ENCODE measurements at places on chromosomes 16 and 17. TPM values are rescaled to one million over a fixed set of nuclear protein-coding genes. Genes with fewer than 3 reads are reported as not detected.

DNA sequence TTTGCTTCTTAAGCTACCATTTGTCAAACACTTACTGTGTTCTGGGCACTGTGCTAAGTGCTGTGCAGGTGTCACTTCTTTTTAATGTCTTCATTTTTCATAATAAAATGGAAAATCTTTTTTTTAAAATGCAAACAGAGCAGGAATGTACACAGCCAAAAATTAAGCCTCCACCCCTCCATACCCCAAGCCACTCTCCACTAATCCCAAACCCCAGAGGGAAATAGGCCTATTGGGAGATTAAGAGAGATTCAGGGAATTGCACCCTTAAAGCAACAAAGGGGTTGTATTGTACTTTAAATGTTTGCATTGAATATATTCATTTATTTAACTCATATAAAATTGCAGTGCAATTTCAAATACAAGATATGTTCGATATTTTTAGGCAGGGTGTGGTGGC is 28.6 kb upstream of the GAN start:
- no peak for DNase-seq

DNA sequence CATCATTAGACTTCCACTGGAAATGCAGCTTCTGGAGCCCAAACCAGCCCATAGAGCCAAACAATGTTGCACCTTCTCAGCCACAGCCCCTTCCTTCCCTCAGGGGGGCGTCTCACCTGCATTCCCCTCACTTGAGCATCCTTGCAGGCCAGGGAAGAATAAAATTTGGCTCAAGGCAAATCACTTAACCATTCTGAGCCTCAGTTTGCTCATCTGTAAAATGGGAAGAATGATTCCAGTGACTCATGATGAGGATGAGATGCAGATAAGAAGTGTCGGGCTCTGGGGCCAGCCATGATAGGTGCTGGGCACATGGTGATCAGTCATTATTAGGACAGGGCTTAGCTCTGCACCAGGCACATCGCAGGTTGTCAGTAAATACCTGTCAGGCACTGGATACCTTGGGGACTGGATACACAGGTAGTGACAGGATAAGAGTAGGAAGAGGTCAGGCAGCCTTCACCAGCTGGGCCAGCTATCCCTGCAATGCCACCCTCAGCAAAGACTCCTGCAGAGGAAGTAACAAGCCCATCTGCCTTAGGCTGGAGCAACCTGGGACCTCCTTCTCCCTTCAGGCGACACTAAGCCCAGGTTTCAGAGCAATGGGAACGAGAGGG is 208.0 kb upstream of the TNRC6C start:
- DNase-seq, result no peak

GRCh38 chr17:14622615-14623101 is 321.8 kb downstream of the HS3ST3B1 start:
- DNase-seq, result no peak

DNA sequence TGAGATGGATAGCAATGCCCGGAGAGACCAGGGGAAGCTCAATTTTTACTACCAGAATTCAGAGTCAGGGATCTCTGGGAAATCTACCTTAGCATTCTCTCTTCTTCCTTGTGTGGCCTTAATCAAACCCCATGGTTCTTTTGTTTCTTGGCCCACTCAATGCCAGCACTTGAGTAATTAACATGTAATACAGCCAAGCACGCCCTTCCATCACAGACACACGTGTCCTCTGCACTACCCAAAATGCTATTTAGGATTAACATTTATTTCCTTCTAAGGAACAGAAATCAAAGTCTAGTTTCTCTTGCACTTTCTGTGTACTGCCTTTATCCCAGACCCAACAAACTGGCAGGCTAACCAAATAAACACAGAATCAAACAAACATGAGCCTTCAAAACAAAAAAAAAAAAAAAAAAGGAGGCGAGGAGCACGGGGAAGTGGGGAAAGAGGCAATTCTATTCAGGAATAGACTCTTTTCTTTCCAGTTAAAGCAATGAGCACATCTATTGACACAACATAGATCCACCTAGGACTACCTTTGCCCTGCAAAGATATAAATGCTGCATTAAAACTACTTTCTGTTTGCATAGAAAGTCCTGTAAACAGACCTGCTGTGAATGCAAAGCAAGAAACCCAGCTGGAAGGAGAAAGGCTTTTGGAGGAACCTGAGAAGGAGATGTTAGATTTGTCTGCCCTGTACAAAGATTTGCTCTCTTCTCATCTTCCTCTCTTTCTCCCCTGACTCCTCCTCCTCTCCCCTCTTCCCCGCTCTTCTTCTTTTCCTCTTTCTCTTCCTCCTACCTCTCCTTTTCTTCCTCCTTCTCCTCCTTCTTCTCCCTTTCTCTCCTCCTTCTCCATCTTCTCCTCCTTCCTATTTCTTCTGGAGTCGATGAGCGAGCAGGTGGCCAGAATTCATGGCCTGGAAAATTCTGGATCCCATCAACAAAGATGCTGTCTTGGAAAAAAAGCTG is 294.4 kb downstream of the NPIPA8 start:
- no peak for DNase-seq

DNA sequence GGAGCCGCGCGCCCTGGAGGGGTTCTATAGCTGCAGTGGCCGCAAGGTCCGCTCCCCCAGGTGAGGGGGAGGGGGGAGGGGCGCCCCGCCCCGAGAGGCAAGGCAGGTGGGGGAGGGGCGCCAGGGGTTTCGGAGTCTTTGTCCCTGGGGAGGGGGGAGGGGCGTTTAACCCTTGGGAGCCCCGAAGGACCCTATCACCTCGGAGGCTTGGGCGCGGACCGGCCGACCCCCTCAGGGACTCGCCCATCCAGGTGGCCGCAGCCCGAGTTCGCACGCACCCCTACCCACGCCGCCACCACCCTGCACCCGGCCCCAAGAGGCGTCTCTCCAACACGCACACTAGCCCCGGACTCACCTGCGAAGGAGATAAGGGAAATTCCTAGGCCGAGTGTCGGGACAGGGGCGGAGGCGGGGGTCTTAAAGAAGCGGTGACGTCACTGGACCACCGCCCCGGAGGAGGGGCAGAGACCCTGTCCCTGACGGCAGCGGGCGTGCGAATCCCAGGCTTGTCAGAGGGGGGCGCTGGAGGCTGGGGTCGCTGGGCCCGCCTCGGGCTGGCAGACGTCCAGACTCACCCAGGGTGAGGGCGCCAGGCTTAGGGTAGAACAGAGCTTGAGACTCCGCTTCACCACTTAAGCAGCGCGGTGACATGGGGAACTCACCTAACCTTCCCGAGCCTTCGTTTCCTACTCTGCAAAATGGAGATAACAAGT is at the start of gene CLDN6:
Gene CLDN6, minus strand, starts transcription at position 390 of the 713 bp plus-strand sequence. CDS start 2,162 bp downstream, outside the sequence.
- DNase-seq, result no peak

DNA sequence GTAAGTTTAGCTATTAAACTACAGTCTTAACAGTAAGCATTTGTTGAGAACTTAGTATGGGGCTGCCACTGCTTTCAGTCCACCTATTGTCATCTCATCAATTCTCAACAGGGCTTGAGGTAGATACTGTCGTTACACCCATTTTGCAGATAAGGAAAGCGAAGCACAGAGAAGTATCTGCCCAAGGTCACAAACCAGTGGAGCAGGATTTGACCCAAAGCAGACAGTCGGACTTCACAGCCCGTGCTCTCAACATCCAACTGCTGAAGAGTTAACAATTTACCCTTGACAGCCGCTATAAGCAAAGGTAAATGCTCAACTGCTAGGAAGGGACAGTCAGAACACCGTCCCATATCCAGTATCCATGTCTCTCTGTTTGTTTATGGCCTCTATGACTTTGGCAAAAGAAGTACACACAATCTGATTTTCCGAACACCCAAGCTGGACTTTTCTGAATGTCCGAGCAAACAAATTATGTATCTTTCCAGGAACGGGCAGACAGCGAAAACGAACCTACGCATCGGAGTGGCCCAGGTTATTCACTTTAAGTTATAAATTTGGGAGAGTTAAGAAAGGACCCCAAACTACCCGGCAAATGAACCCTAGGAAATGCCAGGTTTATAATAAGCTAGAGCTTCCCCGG is 1.2 kb downstream of the SIAH1 start:
- no peak for DNase-seq

- DNase-seq, result no peak
These were observed 2.5 kb downstream of the RSL1D1 start for GRCh38 chr16:11848842-11849241.

DNA sequence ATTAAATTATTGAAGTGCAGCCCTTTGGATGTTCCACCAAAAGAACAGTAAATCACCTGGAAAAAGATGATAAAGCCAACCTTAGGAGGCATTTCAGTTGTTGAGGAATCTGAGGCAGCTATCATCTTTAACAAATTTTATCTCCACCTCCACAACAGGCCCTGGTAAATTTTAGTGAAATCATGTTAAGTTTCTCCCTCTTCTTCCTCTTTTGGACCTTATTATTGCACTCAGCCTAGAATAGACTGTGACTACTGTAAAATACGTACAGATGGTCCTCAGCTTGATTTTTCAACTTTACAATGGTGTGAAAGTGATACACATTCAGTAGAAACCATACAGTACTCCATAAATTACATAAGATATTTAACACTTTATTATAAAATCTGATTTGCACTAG is 90.3 kb downstream of the USP32 start:
- no peak for DNase-seq

DNA sequence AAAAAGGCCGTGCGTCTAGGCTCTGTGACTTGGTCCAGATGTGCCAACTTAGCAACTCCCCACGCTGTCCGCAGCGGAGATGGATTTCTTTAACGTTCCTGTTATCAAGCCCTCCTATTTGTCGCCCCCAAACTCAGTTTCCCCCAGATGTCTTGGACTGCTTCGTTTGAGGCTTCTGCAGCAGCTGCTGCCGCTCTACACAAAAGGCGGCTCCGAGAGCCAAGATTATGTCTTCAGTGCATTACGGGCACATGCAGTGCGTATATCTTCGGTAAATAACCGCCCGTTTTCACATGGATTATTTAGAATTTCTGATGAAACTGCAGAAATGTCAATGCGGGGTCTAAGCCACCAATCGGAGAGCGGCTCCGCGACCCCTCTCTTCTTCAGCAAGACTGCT is 240.6 kb upstream of the ZFHX3 start:
- no peak for DNase-seq

DNA sequence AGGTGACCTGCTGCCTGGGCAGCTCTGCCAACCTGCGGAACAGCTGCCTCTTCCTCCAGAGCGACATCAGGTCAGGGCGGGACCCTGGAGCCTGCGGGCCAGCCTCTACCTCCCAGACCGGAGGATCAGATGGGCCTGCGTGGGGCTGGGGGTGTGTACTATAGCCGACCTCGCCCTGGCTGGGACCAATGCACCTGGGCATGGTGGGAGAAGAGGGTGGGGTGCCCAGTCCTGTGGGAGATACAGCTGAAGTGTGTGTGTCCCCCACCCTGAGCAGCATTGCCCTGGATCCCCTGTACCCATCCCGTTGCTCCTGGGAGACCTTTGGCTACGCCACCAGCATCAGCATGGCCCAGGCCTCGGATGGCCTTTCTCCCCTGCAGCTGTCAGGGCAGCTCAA is 19.3 kb downstream of the CASKIN2 start:
- DNase-seq, result no peak

- no peak for DNase-seq
These were observed 212.8 kb upstream of the ELAC2 start for GRCh38 chr17:13230350-13231264.

DNA sequence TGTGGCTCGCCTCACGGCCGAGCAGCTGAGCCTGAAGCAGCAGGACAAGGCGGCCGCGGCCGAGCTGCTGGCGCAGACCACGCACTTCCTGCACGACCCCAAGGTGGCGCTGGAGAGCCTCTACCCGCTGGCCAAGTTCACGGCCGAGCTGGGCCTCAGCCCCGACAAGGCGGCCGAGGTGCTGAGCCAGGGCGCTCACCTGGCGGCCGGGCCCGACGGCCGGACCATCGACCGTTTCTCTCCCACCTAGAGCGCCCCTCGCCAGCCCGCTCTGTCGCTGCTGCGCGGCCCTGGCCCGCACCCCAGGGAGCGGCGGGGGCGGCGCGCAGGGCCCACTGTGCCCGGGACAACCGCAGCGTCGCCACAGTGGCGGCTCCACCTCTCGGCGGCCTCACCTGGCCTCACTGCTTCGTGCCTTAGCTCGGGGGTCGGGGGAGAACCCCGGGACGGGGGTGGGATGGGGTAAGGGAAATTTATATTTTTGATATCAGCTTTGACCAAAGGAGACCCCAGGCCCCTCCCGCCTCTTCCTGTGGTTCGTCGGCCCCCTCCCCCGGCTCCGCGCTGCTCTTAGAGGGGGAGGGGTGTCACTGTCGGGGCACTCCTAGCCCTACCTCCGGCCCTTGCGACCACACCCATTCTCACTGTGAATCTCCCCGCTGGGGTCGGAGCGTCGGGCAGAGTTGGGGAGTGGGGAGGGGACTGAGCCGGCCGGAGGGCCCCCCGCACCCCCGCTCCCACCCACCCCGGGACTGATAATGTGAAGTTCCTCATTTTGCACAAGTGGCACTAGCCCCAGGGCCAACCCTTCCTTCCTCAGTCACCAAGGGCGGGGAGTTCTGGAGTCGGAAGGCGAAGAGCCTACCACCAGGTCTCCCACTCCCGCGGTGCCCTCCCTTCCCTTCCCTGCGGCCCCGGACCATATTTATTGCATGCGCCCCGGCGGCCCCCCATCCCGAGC is 4.0 kb downstream of the HIC1 start:
- no peak for DNase-seq

The CCL16 gene
- total RNA-seq, result not detected

- DNase-seq, result no peak
These were observed at the start of gene SOX15 for GRCh38 chr17:7589891-7590691. TSS of gene SOX15 (minus strand) at chr17:7590094. CDS start at chr17:7589676, 418 bp downstream.

DNA sequence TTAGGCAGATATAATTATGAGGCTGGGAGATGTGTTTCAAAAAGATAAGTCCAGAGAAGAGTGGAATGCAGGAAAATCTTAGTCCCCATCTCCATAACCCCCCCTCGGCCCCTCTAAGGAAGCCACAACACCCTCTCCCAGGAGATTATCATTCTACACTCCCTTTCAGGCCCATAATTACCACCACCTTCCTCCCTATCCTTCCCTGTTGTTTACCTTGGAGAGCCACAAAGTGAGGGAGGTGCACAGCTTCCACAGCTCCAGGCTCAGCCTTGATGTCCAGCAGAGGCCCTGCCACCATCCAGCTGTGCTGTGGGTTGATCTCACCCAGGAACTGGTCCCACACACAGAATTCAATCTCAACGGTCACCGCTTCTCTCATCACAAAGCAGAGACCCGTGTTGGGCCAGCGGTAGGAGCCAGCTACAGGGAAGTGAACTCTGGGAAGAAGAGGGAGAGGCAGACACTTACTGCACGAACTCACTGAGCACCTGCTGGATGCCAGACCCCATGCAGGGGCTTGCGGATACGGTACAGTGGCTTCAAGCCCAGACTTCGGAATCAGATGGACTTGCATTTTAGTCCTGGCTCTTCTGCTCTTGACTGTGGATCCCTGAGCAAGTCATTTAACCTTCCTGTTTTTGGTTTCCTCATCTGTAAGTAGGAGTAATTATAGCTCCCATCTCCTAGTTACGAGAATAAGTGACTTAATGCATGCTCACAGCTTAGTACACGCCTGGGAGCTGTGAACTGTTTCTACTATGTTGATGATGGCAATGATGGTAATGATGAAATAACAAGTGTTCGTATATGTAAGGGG is 44.1 kb downstream of the MIS12 start:
- no peak for DNase-seq

- DNase-seq, result no peak
These were observed 58.7 kb downstream of the PLXDC1 start for GRCh38 chr17:39092692-39093230.

- DNase-seq, result no peak
These were observed 89.4 kb downstream of the C16orf78 start for GRCh38 chr16:49462989-49463371.

GRCh38 chr17:72264682-72265405 is 144.0 kb downstream of the SOX9 start:
- no peak for DNase-seq

- no peak for DNase-seq
These were observed 17.4 kb downstream of the DUSP14 start for GRCh38 chr17:37507111-37507510.

- DNase-seq, result peak; percentile 55
These were observed 102.2 kb downstream of the TRIM37 start for GRCh38 chr17:59004338-59005111.

Data from glomerular endothelial cell (primary cell).